ENCODE measurements at places on chromosomes 3 and 15.
A peak's percentile ranks its signal among the peaks of the same experiment; 100 is the strongest.

GRCh38 chr15:80161468-80162016 lies 8.7 kb downstream of the FAH start:
- H3K4me3 ChIP-seq: no peak overlapping the region
- peaks cover 26% of the 10 kb centered on the region for H3K4me1 ChIP-seq
- H3K36me3 ChIP-seq: peaks cover 34% of the 10 kb centered on the region
- H3K27me3 ChIP-seq: no peaks in the 10 kb centered on the region

GRCh38 chr3:40718209-40718608 lies 193.4 kb downstream of the ZNF621 start:
- no peak for DNase-seq
- no peaks in the 10 kb centered on the region for H3K27me3 ChIP-seq
- peak overlapping the region; percentile 46 for H3K27ac ChIP-seq
- no peak overlapping the region for H3K4me3 ChIP-seq

DNA sequence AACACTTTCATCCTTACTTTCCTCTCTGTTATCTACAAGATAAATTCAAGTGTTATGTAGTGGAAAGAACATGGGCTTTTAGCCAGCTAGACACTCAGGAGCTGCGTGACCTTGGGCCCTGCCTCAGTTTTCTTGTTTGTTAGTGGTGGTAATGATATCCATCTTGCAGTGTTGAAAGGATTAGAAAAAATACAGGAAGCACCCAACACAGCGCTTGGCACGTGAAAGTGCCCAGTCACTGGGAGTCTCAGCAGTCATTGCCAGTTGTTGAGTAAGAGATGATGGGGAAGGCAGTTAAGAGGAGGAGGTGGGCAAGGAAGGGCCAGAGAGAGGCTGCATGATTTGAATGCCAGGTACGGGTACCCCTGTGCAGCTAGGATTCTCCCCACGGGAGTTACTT lies 5.3 kb downstream of the PDIA5 start:
- no peaks in the 10 kb centered on the region for H3K36me3 ChIP-seq
- peaks cover 42% of the 10 kb centered on the region for H3K4me1 ChIP-seq

DNA sequence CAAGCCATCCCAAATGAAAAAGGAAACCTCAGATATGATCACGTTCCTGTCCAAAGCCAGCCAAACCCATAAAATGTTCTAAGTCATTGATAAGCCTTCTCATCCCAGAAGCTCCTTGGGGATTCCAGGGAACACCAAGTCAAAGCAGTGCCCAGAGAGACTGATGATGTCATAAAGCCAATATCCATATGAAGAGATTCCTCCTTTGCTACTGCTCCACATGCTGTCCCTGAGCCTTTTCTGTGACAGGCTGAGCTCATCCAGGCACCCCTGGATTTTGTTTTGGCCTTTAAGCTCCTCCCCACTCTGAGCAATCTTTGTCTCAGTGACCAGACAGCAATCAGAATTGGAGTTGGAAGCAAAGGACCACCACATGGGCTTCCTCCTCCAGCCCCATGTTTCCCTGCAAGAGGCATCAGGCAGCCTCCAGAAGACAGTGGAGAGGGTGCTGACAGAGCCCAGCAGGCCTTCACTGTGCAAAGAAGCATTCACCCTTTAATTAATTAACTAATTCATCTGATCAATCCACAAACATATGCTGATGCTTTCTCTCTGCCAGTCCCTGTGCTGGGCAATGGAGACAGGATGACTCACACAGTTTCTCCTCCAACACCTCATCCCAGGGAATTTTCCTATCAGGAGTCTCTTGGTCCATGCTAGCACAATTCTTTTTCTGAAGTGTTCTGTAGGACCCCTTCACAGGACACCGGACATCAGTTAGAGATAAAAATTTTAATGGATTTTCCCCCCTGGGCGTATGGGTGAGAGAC lies 25.0 kb downstream of the MEX3B start:
- H3K27me3 ChIP-seq: no peaks in the 10 kb centered on the region
- H3K4me3 ChIP-seq: no peak overlapping the region
- H3K27ac ChIP-seq: no peak overlapping the region
- H3K36me3 ChIP-seq: no peaks in the 10 kb centered on the region
- H3K4me1 ChIP-seq: peaks cover 63% of the 10 kb centered on the region
- no peak for DNase-seq

DNA sequence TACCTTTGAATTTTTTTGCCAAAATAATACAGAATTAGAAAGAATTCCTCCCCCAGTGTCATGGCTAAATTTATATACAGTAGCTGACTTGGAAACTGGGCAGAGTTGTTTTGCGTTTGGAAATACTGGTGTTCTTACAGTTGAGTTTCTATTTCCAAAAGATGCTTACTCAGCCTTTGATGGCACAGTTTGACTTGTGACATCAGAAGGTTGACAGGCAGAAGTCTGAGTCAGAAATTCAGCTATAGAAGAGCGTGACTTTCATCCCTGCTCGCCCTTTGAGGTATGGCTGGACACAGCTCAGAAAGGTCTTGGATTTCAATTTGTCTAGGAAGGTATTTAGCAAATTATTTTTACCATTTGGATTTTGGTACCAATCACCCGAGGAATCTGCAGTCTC lies 175.8 kb downstream of the VGLL4 start:
- no peaks in the 10 kb centered on the region for H3K4me1 ChIP-seq
- H3K27me3 ChIP-seq: no peaks in the 10 kb centered on the region
- no peaks in the 10 kb centered on the region for H3K36me3 ChIP-seq
- H3K4me3 ChIP-seq: no peak overlapping the region
- no peak for DNase-seq

GRCh38 chr3:117117188-117117936 lies 407.8 kb downstream of the TUSC7 start:
- H3K27ac ChIP-seq: no peak overlapping the region
- H3K36me3 ChIP-seq: no peaks in the 10 kb centered on the region
- no peak for DNase-seq
- no peaks in the 10 kb centered on the region for H3K27me3 ChIP-seq
- H3K4me3 ChIP-seq: no peak overlapping the region
- no peaks in the 10 kb centered on the region for H3K4me1 ChIP-seq

GRCh38 chr3:138219255-138219654 lies 32.2 kb downstream of the ARMC8 start:
- H3K4me1 ChIP-seq: peaks cover 23% of the 10 kb centered on the region
- no peak overlapping the region for H3K27ac ChIP-seq
- peaks cover 12% of the 10 kb centered on the region for H3K36me3 ChIP-seq
- H3K27me3 ChIP-seq: no peaks in the 10 kb centered on the region

DNA sequence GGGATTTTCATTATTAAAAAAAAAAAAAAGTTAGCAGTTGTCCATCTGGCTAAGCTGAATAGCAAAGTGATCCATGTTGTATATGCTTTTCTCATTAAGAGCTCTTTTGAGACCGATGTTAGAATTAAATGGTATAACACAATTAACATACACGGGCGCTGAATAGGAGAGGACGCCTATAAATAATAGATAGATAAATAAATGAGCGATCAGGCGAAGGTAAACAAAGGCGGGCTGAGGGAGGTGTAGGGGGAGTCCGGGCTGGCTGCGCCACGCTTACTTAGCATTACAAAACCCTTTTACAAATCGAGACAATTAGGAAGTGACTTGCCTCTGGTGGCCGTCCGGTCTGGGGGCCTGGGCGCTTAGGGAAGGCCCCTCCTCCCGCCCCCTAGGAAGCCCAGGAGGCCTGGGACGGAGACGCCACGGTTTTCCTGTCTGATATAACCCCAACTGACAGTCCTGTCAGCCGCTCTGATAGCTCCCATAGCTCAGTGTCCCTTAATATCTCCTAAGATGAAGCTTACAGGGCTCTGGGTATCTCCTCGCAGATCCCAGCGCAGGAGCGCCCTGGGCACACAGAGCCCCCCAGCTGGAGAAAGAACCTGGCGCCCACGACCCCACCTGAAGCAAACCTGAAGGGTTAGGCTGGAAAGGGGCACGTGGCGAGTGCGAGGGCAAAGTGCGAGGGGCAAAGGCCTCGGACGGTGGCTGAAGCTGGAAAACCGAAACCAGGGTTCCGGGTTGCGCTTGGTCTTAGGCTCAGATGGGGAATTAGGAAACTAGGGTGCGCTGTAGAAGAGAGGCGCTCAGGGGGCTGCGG lies 3.6 kb downstream of the SOX14 start:
- H3K4me1 ChIP-seq: no peaks in the 10 kb centered on the region
- peak overlapping the region; percentile 71 for H3K4me3 ChIP-seq
- peaks cover 53% of the 10 kb centered on the region for H3K27me3 ChIP-seq
- peak; percentile 47 for DNase-seq
- H3K36me3 ChIP-seq: no peaks in the 10 kb centered on the region
- H3K27ac ChIP-seq: no peak overlapping the region

GRCh38 chr3:149560617-149561016 lies 86.1 kb downstream of the TM4SF4 start:
- H3K27me3 ChIP-seq: no peaks in the 10 kb centered on the region
- H3K27ac ChIP-seq: no peak overlapping the region
- no peaks in the 10 kb centered on the region for H3K36me3 ChIP-seq
- H3K4me1 ChIP-seq: no peaks in the 10 kb centered on the region
- DNase-seq: no peak

- no peak overlapping the region for H3K4me3 ChIP-seq
- H3K36me3 ChIP-seq: no peaks in the 10 kb centered on the region
- H3K27me3 ChIP-seq: no peaks in the 10 kb centered on the region
- no peak for DNase-seq
These were observed 203.3 kb upstream of the LPP start for GRCh38 chr3:187950671-187951070.

GRCh38 chr3:102176333-102177050 lies 258.3 kb upstream of the ZPLD1 start:
- no peaks in the 10 kb centered on the region for H3K27me3 ChIP-seq
- peaks cover 23% of the 10 kb centered on the region for H3K4me1 ChIP-seq
- H3K4me3 ChIP-seq: no peak overlapping the region
- H3K27ac ChIP-seq: no peak overlapping the region
- no peaks in the 10 kb centered on the region for H3K36me3 ChIP-seq

- no peaks in the 10 kb centered on the region for H3K4me1 ChIP-seq
- no peaks in the 10 kb centered on the region for H3K27me3 ChIP-seq
- H3K27ac ChIP-seq: no peak overlapping the region
- no peak overlapping the region for H3K4me3 ChIP-seq
- H3K36me3 ChIP-seq: peaks cover 17% of the 10 kb centered on the region
These were observed 25.7 kb downstream of the VPS39 start for GRCh38 chr15:42182328-42182886.

DNA sequence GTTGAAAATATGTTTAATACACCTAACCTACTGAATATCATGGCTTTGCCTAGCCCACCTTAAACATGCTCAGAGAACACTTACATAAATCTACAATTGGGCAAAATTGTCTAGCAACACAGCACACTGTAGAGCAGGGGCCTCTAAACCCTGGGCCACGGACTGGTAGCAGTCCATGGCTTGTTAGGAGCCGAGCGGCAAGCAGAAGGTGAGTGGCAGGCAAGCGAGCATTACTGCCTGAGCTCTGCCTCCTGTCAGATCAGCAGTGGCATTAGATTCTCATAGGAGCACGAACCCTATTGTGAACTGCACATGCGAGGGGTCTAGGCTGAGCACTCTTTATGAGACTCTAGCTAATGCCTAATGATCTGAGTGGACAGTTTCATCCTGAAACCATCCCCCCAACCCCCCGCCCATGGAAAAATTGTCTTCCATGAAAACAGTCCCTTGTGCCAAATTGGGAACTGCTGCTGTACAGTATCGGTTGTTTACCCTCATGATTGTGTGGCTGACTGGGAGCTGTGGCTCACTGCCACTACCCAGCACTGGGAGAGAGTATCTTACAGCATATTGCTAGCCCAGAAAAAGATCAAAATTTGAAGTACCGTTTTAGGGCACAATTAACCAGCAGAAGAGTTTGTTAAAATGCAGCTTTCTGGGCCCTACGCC lies 26.1 kb downstream of the CMSS1 start:
- DNase-seq: no peak
- H3K4me1 ChIP-seq: peaks cover 8% of the 10 kb centered on the region
- no peak overlapping the region for H3K4me3 ChIP-seq

- H3K4me3 ChIP-seq: no peak overlapping the region
- H3K27me3 ChIP-seq: no peaks in the 10 kb centered on the region
- H3K27ac ChIP-seq: no peak overlapping the region
- no peak for DNase-seq
These were observed 102.5 kb upstream of the SPRED1 start for GRCh38 chr15:38150148-38150547.

GRCh38 chr15:74482661-74483060 lies 21.7 kb upstream of the UBL7 start:
- no peak overlapping the region for H3K4me3 ChIP-seq
- no peaks in the 10 kb centered on the region for H3K4me1 ChIP-seq
- no peaks in the 10 kb centered on the region for H3K27me3 ChIP-seq

- DNase-seq: no peak
- no peaks in the 10 kb centered on the region for H3K4me1 ChIP-seq
- H3K27me3 ChIP-seq: peaks cover 4% of the 10 kb centered on the region
- H3K4me3 ChIP-seq: no peak overlapping the region
- H3K27ac ChIP-seq: no peak overlapping the region
- H3K36me3 ChIP-seq: no peaks in the 10 kb centered on the region
These were observed 17.2 kb downstream of the SSUH2 start for GRCh38 chr3:8627201-8627940.

DNA sequence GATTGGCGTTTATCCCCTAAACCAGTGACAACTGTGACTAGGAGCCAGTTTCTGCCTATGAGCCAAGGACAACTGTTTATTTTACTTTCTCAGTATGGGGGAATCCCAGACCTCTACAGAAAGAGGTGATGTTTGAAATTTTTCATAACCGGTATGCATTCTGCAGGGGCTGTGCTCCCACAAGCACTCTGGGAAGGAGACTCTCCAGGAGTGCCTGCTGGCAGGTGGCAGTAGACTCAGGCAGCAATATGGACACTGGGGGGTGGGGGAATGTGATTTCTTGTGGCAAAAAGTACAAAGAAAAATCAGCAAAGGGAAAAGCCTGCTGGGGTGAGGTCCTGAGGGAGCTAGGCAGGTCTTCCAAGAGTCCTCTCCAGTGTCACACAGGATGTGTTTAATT lies 5.9 kb downstream of the TGM4 start:
- no peak for DNase-seq
- H3K36me3 ChIP-seq: no peaks in the 10 kb centered on the region
- no peak overlapping the region for H3K27ac ChIP-seq
- H3K4me1 ChIP-seq: no peaks in the 10 kb centered on the region
- peaks cover 6% of the 10 kb centered on the region for H3K27me3 ChIP-seq

All from common myeloid progenitor, CD34-positive (primary cell).